Stimulated activated CD4-positive, alpha-beta T cell treated with anti-CD3 and anti-CD28 coated beads, TNF-alpha, amount 100 ng/mL, for 48 hours (primary cell): ENCODE measurements at places on chromosomes 12 and 14.
A peak's percentile ranks its signal among the peaks of the same experiment; 100 is the strongest.

DNA sequence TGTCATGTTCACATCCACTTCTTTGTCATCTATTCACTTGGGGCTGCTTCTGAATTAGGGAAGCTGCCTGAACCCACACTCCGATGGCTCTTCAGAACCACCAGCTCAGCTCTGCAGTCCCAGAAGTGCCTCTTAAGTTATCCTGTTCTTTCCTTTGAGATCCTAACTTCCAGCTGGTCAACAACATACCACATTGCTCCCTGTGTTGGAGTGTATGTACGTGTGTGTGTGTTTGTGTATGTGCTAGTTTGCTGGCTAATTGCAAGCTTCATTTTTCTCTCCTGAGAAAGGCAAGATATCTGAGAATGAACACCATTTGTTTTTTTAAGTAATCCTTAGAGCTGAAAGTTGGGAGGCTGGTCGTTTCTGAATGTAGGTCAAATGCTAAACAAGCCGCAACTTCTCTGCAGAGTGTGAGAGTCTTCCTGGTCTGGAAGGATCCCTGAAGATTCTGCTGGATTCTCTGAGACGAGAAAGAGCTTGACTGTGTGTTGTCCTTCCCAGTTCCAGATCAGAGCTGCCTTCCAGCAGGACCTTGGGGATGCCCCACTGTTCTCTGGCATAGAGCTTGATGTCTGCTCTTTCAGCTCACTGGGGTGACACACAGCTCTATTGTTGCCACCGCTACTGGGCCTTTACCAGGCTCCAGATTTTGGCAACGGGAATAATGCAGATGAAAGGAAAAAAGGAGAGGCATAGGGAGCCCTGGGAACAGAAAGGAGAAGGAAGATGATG is 839 bp downstream of the GSG1 start:
- no peak for DNase-seq

DNA sequence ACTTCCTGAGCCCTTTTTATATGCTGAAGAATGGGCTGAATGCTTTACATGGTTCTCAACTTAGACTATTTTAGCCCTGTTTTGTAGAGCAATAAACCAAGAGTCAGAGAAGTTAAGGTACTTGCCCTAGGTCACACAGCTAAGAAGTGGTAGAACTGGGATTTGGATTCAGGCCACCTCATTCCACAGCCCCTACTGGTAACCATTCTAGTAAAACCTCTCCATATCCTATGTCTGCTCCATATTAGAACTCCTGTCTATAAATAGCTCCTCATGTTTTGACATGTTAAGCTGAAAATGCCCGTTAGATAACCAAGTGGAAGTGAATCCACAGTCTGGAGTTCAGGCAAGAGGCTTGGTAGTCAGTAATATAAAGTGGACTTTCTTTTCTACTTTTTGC is 111.6 kb downstream of the HECTD4 start:
- no peak for DNase-seq

DNA sequence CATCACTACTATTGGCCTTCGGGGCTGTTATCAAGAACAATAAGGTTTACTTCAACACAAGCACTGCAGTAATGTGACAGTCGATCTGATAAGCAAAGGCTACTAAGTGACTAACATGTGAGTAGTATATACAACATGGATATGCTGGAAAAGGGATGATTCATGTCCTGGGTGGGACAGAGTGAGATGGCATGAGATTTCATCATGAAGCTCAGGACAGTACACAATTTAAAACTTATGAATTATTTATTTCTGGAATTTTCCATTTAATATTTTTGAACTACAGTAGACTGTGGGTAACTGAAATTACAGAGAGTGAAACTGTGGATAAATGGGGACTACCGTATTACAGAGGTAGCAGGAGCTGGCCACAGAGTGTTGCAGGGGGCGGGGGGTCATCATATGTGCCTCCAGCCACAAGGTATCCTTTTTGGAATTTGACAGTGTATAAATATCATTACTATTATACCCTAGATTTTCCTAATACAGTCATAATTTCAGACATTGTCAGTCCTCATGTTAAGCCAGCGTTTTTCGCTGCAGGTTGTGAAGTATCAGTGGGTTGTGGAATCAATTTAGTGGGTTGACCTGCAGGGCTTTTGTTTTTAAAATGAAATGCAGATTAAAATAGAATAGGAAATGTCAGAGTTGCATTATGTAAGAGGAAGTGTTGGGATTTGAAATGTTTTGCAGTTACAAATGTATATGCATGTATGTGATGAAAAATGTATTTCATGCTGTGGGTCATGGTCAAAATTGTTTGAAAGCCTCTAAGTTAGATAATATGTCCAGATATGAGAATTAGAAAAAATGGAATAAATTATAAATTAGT is 148.0 kb upstream of the NUDT4 start:
- no peak for DNase-seq

DNA sequence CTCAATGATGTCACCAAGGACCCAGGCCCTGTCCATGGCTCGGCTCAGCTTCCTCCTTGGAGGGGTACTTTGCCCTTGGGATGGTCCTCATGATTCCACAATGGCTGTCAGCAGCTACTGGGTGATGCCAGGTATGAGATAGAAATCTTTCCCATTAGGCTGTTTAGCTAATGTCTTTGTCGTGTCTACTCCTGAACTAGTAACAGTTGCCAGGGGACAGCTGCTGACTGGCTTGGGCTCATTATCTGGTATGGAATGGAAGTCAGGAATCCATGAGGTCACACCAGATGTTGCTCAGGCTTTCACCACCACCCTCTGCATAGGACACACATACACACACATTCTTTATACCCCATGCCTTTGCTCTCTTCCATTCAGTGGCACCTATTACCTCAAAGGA is 9.2 kb downstream of the PRPH start:
- no peak for DNase-seq

DNA sequence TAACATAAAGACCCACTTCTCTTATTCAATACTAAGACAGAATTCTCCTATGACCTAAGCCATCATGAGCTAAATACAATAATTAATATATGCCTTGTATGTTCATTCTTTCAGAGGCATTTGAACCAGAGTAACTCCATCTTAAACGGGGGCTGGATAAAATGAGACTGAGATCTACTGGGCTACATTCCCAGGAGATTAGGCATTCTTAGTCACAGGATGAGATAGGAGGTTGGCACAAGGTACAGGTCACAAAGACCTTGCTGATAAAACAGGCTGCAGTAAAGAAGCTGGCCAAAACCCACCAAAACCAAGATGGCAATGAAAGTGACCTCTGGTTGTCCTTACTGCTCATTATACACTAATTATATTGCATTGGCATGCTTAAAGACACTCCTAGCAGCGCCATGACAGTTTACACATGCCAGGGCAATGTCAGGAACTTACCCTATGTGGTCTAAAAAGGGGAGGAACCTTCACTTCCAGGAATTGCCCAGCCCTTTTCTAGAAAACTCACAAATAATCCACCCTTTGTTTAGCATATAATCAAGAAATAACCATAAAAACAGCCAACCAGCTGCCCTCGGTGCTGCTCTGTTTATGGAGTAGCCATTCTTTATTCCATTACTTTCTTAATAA is 260.7 kb downstream of the SSPN start:
- no peak for DNase-seq

GRCh38 chr14:37594971-37595808 is at the start of the genes FOXA1 and TTC6:
Gene FOXA1 (minus strand): TSS chr14:37595249. CDS start chr14:37594972, 277 bp downstream.
Gene TTC6 (plus strand): TSS chr14:37595629. CDS start chr14:37622065, 26,436 bp downstream.
- no peak for DNase-seq

DNA sequence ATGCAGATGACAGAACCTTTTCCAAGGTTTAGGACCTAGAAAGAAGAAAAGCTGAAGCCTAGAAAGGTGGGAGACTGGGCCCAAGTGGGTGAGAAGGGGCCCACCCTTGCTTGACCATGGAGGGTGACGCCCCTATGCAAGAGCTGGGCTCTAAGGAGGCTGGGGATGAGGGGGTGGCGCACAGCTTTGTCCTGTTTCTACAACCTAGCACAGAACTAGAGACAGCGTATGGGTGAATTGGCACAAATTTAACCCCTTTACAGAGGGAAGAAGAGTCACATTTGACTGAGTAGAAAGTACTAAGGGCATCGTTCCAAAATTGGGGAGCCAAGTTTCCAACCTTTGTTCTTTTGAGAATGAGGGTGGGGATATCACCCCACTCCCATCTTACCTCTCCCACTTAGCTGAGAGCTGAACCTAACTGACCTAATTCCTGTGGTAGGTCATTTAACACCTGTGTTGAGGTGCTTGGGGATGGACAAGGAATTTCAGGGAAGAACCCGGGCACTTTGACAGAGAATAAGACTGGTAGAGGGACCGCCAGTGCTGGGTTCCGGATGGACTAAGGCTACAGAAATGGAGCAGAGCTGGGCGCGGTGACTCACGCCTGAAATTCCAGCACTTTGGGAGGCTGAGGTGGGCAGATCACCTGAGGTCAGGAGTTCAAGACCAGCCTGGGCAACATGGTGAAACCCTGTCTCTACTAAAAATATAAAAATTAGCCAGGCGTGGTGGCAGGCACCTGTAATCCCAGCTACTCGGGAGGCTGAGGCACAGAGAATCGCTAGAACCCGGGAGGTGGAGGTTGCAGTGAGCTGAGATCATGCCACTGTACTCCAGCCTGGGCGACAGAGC is 5.2 kb downstream of the NFKBIA start:
- DNase-seq, result no peak

GRCh38 chr14:94175011-94175745 is 1.1 kb downstream of the PPP4R4 start:
- DNase-seq, result no peak

- no peak for DNase-seq
These were observed 52.3 kb upstream of the RD3L start for GRCh38 chr14:103994535-103995184.

DNA sequence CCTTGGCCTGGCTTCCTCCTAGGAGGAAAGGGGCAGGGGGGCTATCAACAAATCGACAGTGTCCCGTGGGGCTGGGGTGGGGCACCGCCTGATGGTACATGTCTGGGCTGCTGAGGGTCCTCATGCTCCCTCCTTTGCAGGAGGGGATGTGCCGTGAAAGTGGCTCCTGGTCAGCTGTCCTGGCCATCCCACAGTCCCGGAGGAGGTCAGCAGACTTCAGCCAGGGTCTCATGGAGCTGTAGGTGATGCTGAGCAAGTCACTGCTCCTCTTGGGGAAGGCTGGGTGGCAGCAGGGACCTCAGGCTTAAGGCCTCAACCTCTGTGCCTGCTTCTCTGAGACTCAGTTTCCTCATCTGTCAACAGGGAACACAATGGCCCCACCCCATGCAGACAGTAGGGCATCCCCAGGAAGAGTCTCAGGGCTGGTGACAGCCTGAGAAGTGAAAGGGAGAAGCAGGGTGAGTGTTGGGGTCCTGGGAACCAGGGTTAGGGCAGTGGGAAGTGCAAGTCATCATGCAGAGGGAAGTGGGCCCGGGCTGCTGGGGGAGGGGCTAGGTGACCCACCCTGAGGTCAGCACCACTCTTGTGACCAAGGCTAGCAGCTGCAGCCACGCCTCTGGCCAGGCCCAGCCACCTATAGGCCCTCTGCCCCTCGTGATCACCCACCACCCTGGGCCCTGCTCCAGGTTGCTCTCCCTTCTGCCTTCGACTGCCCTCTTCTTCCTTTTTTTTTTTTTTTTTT is 4.4 kb upstream of the TNFAIP2 start:
- DNase-seq, result no peak

- DNase-seq, result peak; percentile 6
These were observed 895 bp downstream of the SLC7A8 start for GRCh38 chr14:23182372-23183157.

GRCh38 chr12:6285532-6286306 is 24.8 kb upstream of the PLEKHG6 start:
- DNase-seq, result no peak

GRCh38 chr12:94098466-94098865 is 49.9 kb upstream of the PLXNC1 start:
- DNase-seq, result no peak

GRCh38 chr12:121112496-121112895 is 20.2 kb upstream of the P2RX7 start:
- DNase-seq, result no peak

DNA sequence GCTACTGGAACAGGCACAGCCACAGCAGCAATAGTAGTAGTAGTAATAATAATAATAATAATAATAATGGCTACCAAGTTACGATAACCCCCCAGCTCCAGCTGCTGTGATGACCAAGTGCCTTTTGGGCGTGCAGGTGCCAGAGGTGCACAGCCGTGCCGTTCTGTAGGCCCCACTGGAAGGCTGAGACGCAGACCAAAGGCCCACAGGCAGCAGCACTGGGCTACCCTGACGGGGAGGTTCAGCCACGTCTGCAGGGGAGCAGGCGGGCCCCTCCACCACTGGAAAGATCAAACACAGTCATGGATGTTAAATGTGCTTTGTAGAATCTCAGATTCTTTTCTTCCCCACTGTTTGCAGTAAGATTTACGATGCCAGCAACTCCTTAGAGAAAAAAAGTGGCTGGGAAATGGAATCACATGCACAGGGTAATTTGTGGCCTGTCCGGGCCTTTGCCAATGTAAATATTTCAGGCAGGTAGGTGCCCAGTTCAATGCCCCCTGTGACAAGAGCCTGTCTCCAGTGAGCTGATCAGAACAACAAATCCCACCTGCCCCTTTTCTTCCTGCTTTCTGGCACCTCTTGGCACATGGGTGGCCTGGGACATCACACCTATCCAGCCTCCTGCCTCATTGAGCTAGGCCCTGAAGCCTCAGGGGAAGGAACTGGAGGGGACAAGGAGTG is 32.6 kb downstream of the CCDC85C start:
- DNase-seq, result no peak

- no peak for DNase-seq
These were observed 66.4 kb upstream of the OTOGL start for GRCh38 chr12:80032946-80033345.

DNA sequence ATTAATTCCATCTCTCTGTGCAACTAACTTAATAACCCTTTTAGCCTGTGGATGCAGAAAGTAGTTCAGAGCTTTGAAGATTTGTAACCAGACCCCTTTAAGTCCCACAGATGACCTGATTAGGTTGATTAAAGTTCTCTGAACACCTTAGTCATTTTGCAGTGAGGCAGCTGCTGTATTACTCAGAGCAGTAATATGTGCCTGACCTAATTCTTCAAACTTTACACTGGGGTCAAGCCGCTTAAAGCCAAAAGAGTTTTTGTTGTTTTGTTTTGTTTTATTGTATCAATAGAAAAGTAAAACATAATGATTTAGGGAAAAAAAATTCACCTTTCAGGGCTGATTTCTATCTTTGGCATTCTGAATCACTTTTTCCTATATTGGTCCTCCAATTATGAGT is 78.6 kb upstream of the PLEKHG7 start:
- DNase-seq, result no peak

GRCh38 chr12:124532967-124533366 is 34.4 kb downstream of the NCOR2 start:
- no peak for DNase-seq

- no peak for DNase-seq
These were observed 107.6 kb downstream of the MGAT4C start for GRCh38 chr12:86148612-86149011.

DNA sequence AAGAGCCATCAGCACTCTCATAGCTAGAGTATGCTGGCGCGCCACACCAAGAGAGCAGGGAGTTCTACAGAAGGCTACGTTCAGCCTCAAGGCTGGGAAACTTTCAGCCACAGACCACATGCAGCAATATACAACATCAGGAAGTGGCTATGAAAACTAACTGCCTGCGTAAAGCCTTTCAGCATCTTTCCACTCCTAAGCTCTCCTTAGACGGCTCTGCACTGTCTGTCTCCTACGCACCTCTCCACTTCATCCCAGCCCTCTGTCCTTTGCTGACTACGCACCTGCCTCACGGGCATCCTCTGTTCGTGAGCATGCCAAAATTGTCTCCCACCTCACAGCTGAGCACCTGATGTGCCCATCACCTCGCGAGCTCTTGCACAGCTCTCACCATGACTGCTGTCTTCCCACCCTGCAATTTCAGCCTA is 9.7 kb downstream of the MPHOSPH9 start:
- peak; percentile 52 for DNase-seq

- no peak for DNase-seq
These were observed 90.3 kb downstream of the AKAP6 start for GRCh38 chr14:32419429-32419828.
